ENCODE measurements at places on chromosomes 12 and 14.

- H3K36me3 ChIP-seq = no peaks in the 10 kb centered on the region
- no peak for DNase-seq
- H3K4me1 ChIP-seq = no peaks in the 10 kb centered on the region
- no peaks in the 10 kb centered on the region for H3K27me3 ChIP-seq
These were observed 80.2 kb upstream of the NUDT4 start for GRCh38 chr12:93297536-93297935.

- no peak for DNase-seq
- peak overlapping the region; percentile 52 for H3K27ac ChIP-seq
- peaks cover 20% of the 10 kb centered on the region for H3K4me1 ChIP-seq
- no peaks in the 10 kb centered on the region for H3K36me3 ChIP-seq
- no peaks in the 10 kb centered on the region for H3K27me3 ChIP-seq
These were observed 242.0 kb downstream of the BMP4 start for GRCh38 chr14:53714495-53715192.

DNA sequence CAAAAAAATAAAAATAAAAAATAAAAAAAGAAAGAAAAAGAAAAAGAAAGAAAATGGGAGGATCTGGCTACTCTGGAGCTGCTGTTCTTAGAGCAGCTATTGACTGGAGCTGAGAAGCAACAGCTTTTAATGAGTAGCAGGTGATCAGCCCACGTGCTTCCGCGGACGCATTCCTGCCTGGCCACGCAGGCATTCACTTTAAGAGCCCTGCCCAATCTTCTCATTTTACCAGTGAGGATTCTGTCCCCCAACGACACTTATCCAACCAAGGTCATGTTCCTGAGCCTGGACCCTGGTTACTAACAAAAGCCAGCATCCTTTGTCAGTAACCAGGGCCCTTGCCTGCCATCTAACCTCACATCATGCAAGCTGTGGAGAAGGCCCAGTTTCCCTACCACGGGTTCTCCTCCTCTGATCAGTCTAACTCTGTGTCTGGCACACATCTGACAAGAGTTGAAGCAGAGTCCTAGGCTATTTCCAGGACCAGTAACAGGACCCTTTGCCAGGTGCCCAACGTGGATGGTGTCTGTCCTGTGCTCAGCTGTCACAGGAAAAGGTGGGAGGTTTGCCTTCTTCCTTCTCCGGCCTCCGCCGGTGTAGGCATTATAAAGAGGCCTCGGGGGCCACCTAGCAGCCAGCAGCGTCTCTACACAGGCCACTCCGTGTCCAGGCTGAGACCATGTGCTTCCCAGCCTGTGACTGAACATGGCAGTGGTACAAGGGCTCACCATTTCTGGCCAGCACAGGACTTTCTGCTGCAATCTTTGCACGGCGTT is 60.9 kb upstream of the GPATCH2L start:
- H3K4me3 ChIP-seq = no peak overlapping the region
- no peaks in the 10 kb centered on the region for H3K4me1 ChIP-seq
- no peak overlapping the region for H3K27ac ChIP-seq
- H3K27me3 ChIP-seq = peaks cover 57% of the 10 kb centered on the region

GRCh38 chr14:50871228-50871627 is 625 bp upstream of the ABHD12B start:
- H3K4me1 ChIP-seq = no peaks in the 10 kb centered on the region
- H3K27me3 ChIP-seq = peaks cover 70% of the 10 kb centered on the region
- H3K27ac ChIP-seq = no peak overlapping the region

DNA sequence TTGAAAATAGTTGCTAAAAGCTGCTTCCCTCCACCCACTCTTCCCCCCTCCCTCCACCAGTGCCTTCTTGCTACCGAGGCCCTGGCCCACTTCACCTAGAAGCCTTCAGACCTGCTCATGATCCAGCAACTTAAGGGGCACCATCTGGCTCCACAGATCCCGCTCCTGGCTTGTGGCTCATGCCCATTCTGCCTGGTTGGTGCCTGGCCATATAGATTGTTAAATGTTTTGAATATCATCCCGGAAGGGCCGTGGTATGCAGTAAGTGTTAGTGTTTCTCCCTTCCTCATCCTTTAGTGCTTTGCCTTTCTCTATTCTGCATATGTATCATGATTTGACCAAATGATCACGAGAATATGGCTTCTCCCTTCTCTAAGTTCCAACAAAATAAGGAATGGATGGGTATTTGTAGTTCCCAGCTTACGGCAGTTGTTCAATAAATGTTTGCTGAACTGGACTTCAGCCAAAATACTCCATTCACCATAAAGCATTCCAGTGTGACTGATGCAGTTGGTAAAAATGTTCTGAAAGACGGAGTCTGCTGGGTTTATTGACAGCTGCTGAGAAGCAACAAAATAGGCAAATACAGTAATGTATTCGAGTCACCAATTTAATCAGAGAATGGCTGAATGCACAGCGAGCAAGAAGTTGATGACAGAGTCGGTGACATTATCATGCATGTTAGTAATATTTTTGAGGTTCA is 30.7 kb downstream of the GRIP1 start:
- H3K27me3 ChIP-seq = no peaks in the 10 kb centered on the region
- H3K4me1 ChIP-seq = peaks cover 37% of the 10 kb centered on the region
- H3K4me3 ChIP-seq = peak overlapping the region; percentile 59
- DNase-seq = peak; percentile 16

All from Calu3 (cell line).